ENCODE measurements at places on chromosomes 1 and 21.

DNA sequence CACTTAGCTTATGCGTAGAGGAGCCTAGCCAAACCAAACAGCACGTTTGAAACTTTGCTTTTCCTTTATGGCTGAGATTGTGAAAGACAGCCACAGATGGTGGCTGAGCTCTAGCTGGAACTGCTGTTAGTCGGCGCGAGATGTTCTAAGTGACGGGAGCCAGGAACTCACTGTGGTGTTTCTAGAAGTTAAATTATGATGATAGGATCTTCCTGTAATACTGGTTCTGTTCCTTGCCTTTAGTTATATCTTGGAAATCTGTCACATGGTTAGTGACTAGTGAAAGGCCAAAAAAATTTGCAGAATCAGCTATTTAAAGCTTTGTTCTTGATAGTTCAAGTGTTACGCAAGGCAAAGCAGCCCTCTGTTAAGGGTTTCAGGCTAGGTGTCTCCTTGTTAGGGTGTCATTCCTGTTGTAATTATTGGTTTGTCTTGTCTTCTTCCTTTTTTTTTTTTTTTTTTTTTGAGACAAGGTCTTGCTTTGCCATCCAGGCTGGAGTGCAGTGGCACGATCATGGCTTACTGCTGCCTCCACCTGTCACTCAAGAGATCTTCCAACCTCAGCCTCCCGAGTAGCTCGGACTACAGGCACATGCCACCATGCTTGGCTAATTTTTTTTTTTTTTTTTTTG is 22.6 kb downstream of the AK4 start:
- no peak for DNase-seq

DNA sequence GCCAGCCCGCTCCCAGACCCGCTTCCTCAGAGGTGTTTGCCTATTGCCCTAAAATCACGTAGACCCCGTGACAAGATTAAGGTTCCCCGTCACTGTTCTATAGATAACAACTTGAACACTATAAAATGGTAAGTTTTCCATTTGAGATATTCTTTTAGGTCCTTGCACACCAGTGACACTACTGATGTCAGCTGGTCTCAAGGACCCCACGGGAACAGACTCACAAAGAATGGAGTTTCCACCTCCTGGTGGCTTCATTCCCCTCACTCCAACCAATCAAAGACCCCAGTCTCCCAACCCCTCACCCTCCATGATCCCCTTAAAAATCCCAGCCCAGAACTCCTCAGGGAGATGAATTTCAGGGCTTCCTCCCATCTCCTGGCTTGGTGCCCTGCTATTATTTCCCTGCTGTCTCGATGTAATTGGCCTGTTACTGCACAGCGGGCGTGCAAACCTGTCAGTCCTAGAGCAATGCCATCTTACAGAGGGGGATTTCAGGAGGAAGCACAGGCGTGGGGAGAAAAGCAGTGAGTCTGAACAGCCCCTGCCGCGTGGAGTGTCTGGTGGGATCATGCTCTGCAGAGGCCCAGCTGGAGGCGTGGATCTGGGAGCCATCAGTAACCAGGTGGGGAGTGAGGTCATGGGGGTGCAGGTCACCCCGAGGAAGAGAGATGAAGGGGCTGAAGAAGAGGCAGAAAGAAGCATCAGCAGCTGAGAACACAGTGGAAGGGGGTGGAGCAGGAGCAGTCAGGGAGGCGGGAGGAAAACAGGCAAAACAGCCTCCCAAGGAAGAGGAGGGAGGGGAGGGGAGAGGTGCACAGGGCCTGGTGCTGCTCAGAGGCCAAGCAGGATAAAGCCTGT is 35.1 kb upstream of the LBR start:
- no peak for DNase-seq

DNA sequence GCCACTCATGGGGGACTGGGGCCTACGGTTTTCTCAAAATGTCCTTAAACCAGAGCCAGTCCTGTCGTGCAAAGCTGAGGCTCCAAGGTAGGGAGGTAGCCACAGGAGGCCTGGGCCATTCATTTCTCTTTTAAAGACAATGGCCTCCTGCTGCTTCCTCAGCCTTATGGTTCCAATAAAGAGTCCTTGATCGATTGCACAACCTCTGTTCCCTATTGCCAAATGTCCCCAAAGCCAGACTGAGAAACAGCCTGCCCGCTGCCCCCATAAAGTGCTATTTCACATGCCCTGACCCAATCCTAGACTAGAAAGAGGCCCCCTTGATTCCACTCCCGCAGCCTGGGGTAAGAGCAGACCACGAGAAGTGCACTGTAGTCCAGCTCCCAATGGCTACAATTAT is 166.7 kb downstream of the CLIC6 start:
- DNase-seq, result no peak

GRCh38 chr1:172489847-172490246 is 43.1 kb upstream of the SUCO start:
- DNase-seq, result no peak

DNA sequence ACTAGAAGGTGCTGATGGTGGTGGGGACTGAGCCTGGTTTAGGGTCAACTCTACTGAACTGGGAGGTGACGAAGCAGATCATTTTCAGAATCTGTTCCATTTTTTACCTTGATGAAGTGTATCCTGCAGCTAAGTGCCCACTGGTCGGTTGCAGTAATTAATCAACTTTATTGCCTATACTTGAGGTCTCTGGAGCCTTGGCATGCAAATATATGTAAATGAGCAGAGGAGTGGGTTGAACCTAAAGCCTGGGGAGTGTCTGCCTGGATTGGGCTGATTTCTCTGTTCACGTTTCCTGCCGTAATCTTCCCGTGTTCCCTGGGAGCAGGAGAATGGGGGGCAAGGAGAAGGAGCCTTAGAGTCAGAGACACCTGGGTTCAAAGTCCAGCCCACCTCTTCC is 286.8 kb downstream of the PTPRU start:
- DNase-seq, result no peak

DNA sequence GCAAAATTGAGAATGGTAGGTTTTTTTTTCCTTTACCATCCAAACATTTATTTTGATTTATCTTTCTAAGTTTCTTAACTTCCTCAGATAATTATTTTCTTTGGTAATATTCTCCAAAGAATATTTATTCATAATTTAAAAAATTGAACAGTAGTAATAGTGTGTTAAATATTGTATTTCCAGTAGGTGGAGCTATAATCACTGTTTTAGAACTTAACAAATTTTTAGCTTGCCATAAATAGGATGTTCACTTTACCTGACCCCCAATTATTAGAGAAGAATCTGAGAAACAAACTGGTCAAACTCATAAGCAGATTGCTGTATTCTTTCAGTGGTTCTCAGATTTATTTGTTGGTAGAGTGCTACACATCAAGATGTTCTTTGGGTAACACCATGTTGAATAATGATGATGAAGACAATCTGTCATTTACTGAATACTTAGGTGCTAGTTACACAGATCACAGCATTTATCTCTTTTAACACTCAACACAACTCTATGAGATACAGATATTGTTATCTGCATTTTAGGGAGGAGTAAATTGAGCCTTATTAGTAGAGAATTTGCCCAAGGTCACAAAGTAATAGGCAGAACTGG is 82.4 kb upstream of the GPR88 start:
- DNase-seq, result no peak

DNA sequence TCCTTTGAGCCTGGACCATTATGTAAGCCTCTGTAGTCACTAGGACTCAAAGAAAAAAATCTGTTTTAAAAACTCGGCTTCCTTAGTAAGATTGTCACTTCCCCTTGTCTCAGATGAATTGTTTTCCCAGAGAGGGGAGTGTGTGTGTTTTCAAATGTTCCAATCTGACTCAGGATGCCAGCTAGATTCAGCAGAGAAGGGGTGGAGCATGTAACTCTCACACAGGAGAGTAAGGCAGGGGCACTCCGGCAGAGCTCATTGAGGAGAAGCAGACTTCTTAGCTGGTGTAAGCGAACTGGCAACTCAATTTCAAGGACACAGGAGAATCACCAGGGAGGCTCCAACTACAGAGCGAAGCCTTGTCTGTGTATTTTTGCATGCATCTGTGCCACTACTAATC is 623.2 kb downstream of the LMO4 start:
- DNase-seq, result no peak

DNA sequence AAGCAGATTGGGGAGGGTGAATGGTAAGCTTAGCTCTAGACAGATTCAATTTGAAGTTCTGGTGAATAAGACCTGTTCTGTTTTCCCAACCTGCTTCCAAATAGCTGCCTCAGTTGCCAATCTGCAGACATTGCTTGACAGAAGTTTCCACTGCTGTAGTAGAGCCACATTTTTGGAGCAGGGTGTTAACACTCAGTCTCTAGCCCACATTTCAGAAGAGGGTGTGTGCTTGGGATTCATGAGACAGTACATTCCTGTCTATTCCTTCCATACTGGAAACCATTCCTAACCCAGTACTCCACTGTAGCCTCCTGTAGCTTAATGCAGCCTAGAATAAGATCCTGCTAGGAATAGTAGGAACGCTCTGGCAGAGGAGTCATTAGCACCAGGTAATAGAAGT is 450.5 kb downstream of the NUF2 start:
- no peak for DNase-seq

DNA sequence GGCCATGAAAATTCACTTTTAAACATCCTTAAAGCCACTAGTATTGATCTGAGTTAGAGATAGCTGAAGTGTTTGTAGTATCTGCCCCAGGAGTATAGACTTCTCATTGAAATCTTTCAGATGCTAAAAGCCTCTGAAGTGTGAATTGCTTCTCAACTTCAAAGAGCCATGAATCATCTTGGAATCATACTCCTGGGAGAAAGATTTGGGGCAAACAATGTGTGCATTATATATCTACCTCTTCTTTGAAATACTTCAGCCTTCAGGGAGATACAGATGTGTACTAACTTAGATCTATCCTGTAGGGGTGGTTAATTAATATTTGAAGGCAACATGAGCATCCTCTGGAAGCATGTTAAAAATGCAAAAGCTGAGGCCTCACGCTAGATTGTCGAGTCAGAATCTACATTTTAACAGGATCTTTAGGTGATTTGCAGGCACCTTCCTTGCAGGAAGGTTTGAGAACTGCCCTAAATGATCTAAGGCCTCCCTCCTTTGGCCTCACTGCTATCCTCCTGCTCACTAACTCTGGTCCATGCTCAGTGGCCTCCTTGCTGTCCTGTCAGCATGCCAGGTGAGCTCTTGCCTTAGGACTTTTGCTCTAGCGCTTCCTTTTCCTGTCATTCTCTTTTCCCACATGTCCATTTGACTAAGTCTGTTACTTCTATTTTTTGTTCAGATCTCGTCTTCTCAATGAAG is 6.0 kb upstream of the SCYL3 start:
- DNase-seq, result no peak

GRCh38 chr1:202631076-202631923 is 79.0 kb downstream of the SYT2 start:
- no peak for DNase-seq

GRCh38 chr1:198047913-198048312 is 108.9 kb upstream of the NEK7 start:
- no peak for DNase-seq

DNA sequence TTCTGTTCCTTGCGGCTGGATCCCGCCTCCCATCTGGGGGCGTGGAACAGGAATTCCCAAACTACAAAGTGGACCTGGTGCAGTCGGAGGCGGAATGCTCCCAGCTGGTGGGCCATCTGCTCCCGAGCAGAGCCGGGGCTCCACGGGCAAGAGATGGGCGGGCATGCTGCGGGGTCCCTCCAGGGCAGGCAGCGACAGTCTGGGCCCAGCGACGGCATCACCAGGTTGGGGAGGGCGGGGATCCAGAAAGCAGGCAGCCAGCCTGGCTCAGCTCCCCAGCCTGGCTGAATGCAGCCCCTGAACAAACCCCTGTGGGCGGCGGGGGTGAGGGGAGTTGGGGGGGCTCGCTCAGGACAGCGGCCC is 3.6 kb downstream of the MEGF6 start:
- DNase-seq, result no peak

Data from activated naive CD4-positive, alpha-beta T cell (primary cell).